ENCODE measurements at places on chromosomes 11 and 22.

- DNase-seq: no peak
Observed at GRCh38 chr11:35992548-35992947, 48.7 kb downstream of the LDLRAD3 start.

DNA sequence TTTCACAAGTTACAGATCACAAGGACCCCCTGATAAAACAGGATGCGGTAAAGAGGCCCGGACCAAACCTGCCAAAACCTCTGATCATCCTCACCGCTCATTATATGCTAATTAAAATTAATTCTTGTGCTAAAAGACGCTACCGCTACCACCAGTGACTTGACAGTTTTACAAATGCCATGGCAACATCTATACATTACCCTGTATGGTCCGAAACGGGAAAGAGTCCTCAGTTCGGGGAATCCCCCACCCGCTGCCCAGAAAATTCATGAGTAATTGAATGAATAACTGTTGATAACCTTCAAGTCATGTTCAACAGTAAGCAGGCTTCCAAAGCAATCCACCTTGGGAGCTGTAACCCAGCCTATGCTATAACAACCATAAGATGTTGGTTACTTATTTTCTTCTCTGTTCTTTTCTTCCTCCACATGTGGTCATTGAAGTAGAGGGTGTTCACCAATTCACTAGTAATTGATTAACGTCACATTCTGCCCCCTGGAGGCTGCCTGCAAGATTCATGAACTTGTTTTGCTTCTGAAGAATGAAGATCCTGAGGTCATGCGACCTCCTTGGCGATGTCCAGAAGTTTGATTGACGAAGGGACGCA, 20.6 kb downstream of the APOBEC3H start:
- peak; percentile 74 for DNase-seq

DNA sequence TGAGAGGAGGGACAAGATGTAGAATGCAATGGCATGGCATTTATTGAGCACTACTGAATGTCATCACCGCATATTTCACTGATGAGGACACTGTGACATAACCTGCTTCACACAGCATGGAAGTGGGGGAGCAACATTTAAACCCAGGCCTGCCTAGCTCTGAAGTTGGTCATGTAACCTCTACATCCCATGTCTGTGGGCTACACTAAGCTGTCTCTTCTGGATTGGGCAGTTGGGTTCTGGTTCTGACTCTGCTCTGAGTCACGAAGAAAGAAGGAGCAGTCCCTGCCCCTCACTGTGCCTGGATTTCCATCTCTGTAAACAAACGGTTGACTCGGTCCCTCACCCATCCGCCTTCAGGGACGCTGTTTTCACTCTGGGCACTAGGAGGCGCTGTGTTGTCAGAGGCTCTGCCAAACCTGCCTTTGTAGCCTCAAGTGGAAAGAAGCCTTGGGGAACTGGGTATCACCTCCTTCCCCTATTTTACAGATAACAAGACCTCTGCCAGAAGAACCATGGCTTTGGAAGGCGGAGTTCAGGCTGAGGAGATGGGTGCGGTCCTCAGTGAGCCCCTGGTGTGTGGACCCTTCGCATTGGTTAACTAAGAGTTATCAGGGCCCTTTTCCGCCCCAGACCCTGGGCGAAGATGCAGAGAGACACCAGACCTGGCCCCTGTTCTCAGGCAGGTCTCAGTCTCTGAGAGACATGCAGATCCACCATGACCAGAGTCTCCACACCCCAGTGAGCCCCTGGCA, 12.7 kb upstream of the ARHGEF17 start:
- peak; percentile 82 for DNase-seq

- DNase-seq: no peak
Observed at GRCh38 chr11:69864686-69865661, 45.8 kb upstream of the FGF3 start.
